CD8-positive, alpha-beta memory T cell (primary cell): ENCODE measurements at places on chromosomes 6 and 20.

DNA sequence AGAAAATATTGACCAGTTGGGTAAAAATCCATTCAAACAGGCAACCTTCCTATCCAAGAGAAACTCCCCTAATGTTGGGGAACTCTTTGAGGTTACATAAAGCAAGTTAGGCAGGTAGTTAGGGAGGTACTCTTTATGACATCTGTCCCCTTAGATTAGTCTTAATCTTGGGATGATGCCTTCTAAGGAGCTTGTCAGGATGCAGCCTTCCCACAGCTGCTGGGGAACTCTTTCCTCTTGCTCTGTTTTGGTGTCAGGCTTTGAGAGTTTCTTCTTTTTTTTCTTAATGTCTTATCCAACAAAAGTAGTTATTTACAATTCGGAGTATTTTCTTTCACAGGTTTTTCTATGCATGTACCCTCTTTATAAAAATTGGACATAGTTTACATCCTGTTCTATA lies 194.8 kb downstream of the CDKAL1 start:
- DNase-seq: no peak

- no peak for DNase-seq
Observed at GRCh38 chr6:145823328-145823944, 8.8 kb upstream of the FBXO30 start.

GRCh38 chr6:4828187-4828698 lies 52.0 kb downstream of the CDYL start:
- DNase-seq: no peak

DNA sequence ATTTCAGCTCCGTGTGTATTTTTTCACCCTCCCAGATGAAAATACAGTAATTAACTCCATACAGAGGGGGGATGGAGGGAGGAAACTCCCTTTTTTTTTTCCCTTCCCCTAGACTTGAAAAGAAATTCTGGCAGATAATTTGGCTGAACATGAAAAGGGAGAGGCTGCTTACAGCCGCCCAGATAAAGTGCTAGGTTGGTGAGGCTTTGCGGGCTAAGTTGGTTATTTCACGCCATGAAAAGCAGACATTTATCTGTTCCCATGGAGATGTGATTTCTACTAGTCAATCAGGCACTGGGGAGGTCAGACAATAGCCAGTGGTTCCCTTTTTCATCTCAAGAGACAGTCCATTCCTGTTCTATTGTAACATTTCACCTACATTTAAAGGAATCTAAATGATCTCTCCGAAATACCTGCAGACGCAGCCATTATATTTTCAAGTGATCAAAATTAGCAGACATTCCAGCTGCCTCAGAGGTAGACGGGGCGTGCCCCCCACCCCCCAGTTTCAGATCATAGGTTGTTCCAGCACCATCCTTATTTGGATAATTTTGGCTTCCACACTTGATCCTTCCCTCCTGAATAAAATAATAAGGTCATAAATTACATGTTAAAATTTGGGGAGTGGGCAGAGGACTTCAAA lies 143.9 kb upstream of the ZNF217 start:
- DNase-seq: no peak

DNA sequence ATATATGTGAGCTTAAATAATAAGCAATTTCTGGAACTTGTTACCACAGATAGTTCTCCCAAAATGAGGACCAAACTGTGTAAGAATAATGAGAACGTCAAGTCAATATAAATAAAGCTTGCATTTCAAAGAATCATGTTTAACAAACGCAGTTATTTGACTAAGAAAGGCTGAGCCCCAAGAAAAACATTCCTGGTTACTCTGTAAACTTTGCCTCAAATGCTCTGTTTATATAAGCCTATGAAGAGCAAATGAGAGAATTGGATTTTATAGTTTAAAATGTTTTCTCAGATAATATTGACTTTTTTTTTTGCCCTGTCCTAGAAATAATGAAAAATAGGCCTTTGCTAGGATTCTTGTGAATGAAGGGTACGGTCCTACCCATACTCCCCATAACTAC lies 81.3 kb downstream of the C6orf52 start:
- DNase-seq: no peak

- peak; percentile 2 for DNase-seq
Observed at GRCh38 chr20:13220194-13220903, 725 bp upstream of the ISM1 start.

DNA sequence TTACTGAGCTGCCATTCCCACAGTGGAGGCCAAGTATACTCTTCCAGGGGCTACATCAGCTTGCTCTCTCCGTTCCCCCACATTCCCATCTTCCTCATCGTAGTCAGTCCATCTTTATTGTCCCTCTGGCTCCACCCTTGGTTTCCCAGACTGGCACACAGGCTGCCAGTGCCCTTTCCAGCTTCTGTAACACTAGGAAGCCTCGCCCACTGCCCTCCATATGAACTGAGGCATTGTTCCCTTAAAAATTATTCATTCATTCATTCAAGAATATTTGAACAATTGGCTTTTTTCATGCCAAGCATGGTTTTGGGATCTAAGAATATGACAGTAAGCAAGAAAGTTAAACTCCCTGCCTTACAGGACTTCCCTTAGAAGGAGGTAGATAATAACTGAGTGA lies 14.3 kb downstream of the ROS1 start:
- DNase-seq: no peak

GRCh38 chr20:10436053-10436699 lies 1.1 kb downstream of the SLX4IP start:
- no peak for DNase-seq

DNA sequence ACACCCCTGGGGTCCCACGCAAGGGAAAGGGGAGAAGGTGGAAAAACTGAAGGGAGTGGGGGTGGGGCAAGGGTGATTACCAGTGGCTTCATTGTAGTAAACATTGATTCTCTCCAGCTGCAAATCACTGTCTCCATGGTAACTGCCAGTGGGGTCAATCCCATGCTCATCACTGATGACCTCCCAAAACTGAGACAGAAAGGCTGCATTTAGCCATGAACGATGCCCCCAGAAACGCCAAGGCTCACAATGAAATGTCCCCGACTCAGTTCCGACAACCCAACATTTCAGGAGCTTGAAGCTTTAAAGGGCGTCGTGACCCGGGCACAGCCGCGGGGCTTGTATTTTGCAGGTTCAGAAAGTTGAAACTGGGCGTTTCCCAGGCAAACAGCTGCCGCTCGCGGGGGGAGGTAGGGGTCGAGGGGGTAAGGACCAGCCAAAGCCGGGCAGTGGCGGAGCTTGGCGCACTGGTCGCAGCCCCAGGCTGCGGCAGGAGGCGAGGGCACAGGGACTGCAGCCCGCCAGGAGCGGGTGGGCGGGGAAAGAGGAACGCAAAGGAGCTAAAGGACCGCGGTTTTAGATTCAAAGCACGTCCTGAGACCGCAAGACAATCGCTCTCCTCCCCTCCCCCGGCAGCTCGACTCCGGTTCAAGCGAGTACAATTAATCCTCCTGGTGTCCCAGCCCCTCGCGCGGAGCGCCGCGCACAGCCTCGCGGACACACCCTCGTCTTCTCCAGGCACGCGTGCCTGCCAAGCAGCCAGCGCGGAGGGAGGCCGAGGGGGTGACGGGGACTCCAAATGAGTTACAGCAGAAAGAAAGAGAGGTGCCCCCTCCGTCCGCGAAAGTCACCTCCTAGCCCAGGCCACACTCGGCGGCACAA lies 731 bp downstream of the TUBB2B start:
- DNase-seq: no peak

DNA sequence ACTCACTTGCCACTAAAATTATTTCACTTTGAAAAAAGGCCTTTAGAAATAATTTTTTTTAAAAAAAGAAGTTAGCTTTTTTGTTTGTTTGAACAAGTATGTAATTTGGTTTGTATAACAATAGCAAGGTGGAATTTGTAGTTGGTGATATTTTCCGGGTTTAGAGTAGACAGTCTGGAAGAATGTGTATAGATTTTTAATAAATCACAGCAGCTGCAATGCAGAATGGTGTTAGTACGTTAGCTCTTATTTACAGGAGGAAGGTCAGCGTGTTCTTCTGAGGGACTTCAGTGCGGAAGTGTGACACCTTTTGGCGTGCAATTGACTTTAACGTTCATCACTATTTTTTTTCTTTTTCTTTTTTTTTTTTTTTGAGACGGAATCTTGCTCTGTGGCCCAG lies 115.4 kb downstream of the PLEKHG1 start:
- DNase-seq: no peak

- no peak for DNase-seq
Observed at GRCh38 chr6:5083813-5084359, 1.3 kb upstream of the PPP1R3G start.

GRCh38 chr6:43269273-43270007 lies 26.2 kb downstream of the TTBK1 start:
- peak; percentile 44 for DNase-seq

DNA sequence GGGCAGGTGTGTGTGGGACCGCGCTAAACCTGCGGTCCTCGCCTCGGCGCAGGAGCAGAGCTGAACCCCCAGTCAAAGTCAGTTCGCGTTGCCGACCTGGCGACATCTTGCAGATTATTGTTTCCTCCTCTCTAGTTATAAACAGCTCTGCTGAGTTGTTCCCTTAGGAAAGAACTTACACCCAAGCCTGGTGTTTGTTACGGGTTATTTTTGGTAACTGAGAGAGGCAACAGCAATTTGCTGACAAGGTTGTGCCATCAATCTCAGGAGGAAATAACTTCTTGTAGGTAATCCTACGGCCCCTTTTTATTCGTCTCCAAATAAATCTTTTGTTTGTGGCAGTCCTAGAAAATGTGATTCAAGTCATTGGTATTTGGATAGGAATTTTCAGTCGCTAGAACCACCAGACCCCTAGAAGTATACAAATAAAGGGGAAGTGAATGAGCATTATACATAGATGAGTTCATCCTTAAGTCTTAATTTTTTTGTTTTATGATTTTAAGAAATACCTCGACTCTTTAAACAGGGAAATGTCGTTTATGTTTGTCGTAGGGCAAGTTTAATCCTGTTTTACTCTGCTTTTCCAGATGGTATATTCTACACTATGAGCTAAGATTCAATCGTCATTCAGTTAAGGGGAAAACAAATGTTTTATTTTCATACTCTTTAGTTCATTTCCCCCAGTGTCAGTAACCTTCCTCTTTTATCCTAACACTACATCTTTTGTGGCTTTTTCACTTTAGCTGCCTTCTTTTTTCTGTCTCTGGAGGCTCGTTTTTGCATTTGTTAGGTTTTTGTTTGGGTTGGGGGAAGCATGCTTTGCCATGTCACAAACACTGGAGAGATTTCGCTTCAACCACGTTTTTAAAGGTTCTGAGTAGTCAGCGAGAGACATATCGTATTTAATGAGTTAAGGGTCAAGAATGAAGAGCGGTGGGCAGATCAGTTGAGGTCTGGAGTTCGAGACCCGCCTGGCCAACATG lies 1.2 kb downstream of the PM20D2 start:
- no peak for DNase-seq

GRCh38 chr6:19691465-19692167 lies 145.6 kb upstream of the ID4 start:
- DNase-seq: no peak

- no peak for DNase-seq
Observed at GRCh38 chr6:24899136-24899996, 36.4 kb downstream of the RIPOR2 start.

GRCh38 chr20:44745598-44746366 lies at the start of gene KCNK15:
TSS of gene KCNK15 (plus strand) at chr20:44745865. CDS start at chr20:44745911, 46 bp downstream.
- no peak for DNase-seq

- no peak for DNase-seq
Observed at GRCh38 chr6:137224799-137225198, 5.6 kb upstream of the IFNGR1 start.

GRCh38 chr6:138246650-138247440 lies 28.6 kb upstream of the PBOV1 start:
- no peak for DNase-seq

DNA sequence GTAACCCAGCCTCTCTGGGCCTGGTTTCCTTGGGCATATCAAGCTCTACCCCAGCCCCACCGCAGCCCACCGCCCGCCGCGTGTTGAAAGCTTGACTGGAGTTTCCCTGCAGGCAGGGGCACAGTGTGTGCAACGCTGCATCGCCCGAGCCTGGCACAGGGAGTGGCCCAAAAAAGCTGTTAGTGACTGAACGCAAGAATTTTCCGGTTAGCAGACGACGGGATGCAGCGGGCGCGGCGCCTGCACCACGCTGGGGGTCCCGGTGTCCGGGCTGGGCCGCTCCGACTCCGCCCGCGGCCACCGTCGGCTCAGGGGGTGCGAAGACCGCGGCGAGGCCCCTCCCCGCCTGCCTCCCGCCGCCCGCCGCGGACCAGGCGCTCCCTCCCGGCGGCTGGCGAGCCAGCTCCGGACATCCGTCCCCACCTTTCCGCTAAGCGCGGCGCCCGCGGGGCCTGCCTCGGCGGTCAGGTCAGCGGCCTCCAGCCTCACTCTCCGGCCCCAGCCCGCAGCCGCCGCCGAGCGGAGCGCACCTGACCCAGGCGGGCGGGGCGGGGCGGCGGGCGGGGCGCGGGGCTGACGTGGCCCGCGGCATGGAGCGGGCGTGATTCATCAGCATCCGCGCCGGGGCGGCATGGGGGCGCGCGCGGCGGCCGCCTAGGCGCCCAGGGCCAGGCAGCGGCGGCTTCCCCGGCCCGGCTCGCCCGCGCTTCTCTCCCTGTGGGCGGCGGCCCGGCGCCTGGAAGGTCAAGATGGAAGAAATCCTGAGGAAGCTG lies at the start of gene ARFGEF3:
Gene ARFGEF3 (plus strand): TSS at position 602 of the 773 bp plus-strand sequence. CDS start 148 bp downstream, at position 750.
- peak; percentile 11 for DNase-seq

DNA sequence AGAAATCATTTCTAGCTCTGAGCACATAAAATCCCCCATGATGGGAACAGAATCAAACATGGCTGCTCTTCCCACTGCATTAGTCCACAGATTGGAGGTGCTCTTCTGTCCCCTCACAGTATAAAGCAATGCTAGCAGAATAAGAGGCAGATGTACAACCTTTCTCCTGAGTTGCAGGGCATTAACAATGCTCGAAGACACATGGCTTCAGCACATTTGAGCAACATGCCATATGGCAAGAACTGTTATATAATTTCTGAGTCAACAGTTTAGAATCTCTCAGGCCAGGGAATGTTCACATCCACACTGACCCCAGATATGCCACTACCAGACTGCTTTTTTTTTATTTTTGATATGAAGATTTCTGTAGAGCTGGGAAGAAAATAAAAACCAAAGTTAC lies 119.6 kb downstream of the KIF13A start:
- DNase-seq: no peak

GRCh38 chr6:3277251-3277650 lies 18.5 kb downstream of the PSMG4 start:
- DNase-seq: no peak

DNA sequence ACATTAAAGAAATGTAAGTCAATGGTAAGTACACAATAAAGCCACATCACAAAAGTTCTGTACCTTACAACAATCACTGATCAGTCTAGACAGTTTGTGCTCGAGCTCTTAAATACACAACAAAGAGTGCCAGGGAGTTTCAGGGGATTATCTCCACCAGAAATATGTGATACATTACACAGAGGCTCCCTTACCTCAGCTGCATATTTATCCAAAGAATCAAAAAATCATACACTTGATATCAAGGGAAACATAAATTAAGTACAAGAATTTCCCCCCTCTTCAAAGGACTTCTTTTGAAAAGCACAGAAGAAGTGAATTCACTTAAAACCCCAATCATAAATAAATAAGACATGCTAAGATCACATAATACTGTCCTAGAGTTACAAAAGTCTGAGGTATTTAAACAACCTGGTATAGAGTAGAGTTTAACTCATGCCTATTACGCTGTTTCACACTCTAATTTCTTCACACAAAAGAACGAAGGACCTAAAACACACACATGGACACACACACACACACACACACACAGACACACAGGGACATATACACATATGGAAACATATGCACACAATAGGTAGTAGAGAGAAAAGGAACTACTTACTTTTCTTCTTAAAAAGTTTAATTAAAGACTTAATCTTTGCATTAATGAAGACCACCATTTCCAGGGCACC lies 528 bp downstream of the NHSL1 start:
- DNase-seq: no peak
